ENCODE measurements at places on chromosomes 1 and 21.

DNA sequence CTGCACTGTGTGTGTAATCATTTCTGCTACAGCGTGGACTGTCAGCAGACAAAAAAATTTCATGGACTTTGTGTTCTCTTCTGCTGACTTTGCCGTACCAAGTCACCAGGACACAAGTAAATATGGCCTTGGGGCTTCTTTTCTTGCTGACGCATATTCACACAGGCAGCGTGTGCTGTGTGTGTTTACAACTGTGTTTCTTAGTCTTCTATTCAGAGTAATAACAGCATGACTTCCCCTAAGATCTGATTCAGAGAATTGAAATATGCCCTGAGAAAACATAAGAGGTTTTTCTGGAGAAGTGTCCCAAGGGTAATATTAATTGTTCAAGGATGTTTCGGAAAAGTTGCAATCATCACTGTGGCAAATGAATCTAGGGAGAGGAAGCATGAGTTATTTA is 47.1 kb upstream of the DYNLT5 start:
- DNase-seq: no peak

- DNase-seq: no peak
Measured at GRCh38 chr1:115670476-115671175, 28.9 kb downstream of the VANGL1 start.

- DNase-seq: no peak
Measured at GRCh38 chr1:30806381-30807317, 49.1 kb upstream of the LAPTM5 start.

DNA sequence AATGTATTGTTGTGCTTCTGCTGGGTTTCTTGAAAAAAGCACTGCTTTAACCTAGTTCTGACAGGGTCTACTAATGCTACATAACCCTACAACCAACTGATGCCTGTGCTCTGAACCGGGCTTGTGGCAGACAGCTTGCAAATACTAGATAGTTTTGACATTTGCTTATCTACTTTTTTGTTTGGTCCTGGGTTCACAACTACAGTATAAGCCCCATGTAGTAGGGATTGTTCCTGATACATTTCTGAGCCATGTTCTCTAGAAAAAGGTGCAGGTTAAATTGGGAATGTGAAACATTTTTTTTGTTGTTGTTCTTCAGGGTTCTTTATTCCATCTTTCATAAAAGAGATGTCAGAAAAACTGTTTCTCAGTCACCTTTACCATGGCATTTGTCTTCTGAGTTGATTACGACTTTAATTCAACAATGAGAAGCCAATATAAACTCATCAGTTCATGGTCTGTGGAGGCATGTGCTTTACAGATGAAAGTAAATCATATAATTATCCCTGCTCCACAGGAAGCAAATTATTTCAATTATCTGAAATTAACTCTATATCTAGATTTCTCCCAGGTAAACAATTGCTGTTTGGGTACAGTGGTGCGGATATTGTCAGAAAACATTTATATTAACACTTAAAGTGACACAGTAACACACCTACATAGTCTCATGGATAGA is 22.0 kb downstream of the OLFM3 start:
- DNase-seq: no peak

GRCh38 chr1:57424231-57425027 is 569 bp upstream of the DAB1 start:
- DNase-seq: no peak

DNA sequence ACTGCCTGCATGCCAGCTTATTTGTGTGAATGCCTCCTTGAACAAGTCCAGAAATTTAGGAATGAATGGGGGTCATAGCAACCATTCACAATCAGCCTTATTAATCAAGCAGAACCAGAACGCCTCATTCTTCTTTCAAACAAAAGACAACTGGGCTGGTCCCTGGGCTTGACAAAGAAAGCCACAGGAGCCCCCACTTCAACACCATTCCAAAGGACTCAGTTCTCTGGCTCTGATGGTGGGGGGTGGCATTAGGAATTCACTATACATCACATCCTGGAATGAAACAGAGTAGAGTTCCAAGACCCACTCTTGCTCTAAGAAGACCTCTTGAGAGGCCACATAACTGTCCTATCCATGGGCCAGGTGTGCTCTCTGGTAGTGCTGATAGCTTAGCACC is 186.6 kb upstream of the ST6GALNAC5 start:
- no peak for DNase-seq

DNA sequence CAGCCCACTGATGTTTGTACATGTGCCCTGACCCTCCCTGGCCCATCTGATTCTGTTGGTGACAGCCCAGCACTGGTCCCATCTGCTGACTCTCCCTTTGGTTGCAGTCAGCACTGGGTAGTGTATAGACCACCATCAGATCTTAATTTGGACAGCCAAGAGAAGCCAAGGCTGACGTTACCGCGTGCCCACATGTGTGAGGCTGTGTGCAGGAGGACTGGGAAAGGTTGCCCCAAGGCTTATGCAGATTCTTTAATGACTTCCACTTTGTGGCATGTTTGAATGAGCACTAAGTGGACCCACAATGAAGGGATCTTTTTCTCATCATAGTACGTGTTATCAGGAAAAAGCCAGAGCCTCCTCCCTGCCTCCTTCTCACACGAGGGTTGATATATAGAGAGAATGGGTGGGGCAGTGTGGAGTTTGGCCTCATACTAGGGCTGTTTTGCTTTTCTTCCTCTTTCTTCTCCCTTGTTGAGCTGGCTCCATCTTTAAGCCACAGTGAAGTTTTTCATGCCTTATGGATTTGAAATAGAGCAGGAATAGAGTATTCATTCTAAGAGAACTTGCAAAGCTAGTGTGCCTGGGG is 93.5 kb downstream of the NAV1 start:
- no peak for DNase-seq

DNA sequence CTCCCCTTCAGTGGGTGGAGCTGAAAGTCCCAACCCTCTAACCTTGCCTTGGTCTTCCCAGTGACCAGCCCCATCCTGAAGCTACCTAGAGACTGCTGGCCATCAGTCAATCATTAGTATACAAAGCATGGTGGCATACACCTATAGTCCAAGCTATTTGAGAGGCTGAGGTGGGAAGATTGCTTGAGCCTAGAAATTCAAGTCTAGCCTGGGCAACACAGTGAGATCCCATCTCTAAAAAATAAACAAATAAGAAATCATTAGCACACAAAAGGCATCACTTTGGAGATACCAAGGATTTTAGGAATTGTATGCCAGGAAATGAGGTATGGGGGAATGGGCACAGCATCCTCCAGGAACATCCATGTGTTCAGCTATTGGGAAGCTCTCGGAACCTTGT is 4.4 kb upstream of the IFI6 start:
- no peak for DNase-seq

GRCh38 chr1:217856342-217857034 is 225.3 kb downstream of the SPATA17 start:
- DNase-seq: no peak

GRCh38 chr1:232982238-232982944 is 32.0 kb downstream of the NTPCR start:
- DNase-seq: no peak

DNA sequence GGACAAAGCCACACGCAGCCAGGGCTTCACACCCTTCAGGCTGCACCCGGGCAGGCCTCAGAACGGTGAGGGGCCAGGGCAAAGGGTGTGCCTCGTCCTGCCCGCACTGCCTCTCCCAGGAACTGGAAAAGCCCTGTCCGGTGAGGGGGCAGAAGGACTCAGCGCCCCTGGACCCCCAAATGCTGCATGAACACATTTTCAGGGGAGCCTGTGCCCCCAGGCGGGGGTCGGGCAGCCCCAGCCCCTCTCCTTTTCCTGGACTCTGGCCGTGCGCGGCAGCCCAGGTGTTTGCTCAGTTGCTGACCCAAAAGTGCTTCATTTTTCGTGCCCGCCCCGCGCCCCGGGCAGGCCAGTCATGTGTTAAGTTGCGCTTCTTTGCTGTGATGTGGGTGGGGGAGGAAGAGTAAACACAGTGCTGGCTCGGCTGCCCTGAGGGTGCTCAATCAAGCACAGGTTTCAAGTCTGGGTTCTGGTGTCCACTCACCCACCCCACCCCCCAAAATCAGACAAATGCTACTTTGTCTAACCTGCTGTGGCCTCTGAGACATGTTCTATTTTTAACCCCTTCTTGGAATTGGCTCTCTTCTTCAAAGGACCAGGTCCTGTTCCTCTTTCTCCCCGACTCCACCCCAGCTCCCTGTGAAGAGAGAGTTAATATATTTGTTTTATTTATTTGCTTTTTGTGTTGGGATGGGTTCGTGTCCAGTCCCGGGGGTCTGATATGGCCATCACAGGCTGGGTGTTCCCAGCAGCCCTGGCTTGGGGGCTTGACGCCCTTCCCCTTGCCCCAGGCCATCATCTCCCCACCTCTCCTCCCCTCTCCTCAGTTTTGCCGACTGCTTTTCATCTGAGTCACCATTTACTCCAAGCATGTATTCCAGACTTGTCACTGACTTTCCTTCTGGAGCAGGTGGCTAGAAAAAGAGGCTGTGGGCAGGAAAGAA is 8.1 kb downstream of the PSRC1 start:
- no peak for DNase-seq

Measured in stimulated activated CD8-positive, alpha-beta memory T cell treated with anti-CD3 and anti-CD28 coated beads, Interleukin-2, amount 100 ng/mL, for 48 hours (primary cell).